Left ventricle myocardium inferior (tissue), 1 donor: ENCODE measurements at places on chromosomes 7 and 10.

- DNase-seq, result no peak
Measured at GRCh38 chr10:95440756-95441546, 120.2 kb downstream of the SORBS1 start.

- no peak for DNase-seq
Measured at GRCh38 chr7:18504965-18505364, 9.4 kb downstream of the HDAC9 start.

DNA sequence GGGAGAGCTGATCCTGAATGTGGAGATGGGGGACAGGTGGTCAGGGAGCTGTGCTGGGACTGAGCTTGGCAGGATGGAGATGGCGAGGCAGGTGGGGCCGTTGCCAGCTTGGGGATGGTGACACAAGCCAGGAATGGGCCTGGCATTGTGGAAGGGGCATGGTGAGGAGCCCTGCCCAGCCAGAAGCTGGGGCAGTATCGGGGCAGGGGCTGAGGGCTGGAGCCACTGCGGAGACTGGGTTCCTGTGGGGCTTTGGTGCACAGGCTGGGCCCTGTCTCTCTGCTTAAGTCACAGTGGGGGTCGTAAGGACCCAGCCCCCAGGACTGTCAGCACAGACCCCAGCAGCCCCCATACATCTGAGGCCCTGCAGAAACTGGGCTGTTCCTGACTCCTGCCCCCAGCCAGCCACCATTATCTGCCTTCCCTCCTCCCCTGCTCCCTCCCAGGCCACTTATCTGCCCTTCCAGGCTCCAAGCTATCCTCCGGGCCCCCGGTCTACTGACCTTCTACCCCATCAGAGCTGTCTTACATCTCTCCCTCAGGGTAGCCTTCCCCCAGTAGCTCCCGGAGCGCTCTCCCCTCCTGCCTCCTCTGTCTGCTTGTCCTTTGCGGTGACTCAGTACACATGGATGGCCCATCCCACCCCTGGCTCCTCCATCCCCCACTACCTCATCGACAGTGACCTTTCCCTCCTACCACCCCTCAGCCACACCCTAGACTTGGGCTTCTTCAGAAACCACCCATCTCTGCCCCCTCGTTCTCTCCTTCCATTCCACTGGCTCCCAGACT is 44.2 kb downstream of the PPIF start:
- DNase-seq, result peak; percentile 22

- no peak for DNase-seq
Measured at GRCh38 chr7:129790136-129790535, 162.6 kb downstream of the UBE2H start.

- DNase-seq, result no peak
Measured at GRCh38 chr10:15280462-15280861, 90.6 kb downstream of the FAM171A1 start.

GRCh38 chr7:21175714-21176113 is 252.2 kb upstream of the SP4 start:
- no peak for DNase-seq

GRCh38 chr10:122152544-122152943 is 118.6 kb upstream of the BTBD16 start:
- peak; percentile 89 for DNase-seq

DNA sequence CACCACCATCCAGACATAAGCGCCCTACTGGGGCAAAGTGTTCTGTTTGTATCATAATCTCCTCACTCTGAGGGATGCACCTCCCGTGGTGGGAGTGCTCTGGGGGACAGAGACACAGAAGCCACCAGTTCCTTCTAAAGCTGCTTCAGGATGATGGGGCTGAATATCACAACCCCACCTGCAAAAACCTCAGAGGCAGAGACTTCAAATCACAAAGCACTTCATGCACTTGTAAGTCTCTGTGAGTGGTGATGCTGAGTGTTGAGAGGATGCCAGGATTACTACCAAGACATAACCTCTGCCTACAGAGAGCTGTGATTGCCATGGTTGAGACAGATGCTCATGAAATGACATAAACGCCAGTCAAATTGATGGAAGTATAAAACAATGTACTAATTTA is 255.5 kb downstream of the CALN1 start:
- no peak for DNase-seq

GRCh38 chr7:26007510-26007909 is 144.5 kb upstream of the NFE2L3 start:
- no peak for DNase-seq

DNA sequence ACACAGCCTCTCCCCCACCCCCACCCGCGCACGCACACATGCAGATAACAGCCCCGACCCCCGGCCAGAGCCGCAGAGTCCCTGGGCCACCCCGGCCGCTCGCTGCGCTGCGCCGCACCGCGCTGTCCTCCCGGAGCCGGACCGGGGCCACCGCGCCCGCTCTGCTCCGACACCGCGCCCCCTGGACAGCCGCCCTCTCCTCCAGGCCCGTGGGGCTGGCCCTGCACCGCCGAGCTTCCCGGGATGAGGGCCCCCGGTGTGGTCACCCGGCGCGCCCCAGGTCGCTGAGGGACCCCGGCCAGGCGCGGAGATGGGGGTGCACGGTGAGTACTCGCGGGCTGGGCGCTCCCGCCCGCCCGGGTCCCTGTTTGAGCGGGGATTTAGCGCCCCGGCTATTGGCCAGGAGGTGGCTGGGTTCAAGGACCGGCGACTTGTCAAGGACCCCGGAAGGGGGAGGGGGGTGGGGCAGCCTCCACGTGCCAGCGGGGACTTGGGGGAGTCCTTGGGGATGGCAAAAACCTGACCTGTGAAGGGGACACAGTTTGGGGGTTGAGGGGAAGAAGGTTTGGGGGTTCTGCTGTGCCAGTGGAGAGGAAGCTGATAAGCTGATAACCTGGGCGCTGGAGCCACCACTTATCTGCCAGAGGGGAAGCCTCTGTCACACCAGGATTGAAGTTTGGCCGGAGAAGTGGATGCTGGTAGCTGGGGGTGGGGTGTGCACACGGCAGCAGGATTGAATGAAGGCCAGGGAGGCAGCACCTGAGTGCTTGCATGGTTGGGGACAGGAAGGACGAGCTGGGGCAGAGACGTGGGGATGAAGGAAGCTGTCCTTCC is 620 bp downstream of the EPO start:
- DNase-seq, result no peak

- no peak for DNase-seq
Measured at GRCh38 chr7:102253973-102254370, 32.7 kb upstream of the SH2B2 start.

DNA sequence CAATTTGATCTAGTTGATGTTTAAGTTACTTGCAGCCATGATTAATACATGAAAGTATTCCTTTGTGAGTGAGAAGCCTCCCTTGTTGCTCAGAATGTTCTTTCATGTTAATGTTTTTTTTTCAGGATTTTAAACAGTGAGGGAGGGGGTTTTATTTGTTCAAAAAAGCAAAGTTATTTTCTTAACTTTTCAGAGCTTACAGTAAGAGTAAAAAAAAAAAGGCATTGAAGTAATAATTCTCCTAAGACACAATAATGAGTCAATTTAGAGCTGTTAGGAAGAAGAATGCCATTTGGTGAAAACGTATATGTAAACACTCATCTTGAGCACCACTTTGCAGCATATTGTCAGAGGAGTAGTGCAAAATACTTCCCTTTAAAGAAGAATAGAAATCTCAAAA is 105.8 kb downstream of the SEMA3A start:
- no peak for DNase-seq

DNA sequence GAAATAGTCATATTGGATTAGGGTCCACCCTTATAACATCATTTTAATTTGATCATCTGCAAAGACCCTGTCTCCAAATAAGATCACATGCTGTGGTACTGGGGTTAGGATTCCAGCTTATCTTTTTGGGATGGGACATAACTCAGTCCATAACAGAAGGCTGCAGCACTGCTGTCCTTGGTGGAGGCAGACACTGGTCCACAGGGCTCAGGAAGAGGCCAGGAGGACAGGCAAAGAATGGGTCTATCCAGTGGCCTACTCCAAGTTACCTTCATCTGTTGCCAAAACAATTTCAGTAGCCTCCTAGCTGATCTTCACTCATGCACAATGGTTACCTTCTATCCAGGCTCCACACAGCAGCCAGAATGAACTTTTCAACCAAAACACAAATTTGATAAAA is 387.0 kb downstream of the GRID1 start:
- no peak for DNase-seq

- no peak for DNase-seq
Measured at GRCh38 chr7:105642264-105642663, 61.0 kb upstream of the EFCAB10 start.

DNA sequence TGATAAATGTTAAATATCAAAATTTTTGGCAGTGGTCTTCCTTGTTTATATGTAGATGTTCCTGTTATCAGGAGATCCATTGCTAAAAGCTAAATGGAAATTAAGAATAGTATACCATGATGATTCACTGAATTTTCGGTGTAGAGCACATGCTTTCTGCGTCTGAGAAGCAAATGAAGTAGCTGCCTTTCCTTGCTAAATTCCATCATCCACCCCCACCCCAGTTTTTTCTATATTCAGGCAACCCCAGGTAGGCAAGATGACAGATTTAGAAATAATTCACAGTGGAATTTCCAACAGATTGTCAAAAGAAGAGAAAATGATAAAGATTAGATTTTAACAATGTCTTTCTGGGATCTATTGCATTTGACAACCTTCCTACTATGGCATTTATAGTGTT is 231.9 kb downstream of the PLXDC2 start:
- DNase-seq, result no peak

- no peak for DNase-seq
Measured at GRCh38 chr10:75166623-75166972, 44.0 kb upstream of the VDAC2 start.

DNA sequence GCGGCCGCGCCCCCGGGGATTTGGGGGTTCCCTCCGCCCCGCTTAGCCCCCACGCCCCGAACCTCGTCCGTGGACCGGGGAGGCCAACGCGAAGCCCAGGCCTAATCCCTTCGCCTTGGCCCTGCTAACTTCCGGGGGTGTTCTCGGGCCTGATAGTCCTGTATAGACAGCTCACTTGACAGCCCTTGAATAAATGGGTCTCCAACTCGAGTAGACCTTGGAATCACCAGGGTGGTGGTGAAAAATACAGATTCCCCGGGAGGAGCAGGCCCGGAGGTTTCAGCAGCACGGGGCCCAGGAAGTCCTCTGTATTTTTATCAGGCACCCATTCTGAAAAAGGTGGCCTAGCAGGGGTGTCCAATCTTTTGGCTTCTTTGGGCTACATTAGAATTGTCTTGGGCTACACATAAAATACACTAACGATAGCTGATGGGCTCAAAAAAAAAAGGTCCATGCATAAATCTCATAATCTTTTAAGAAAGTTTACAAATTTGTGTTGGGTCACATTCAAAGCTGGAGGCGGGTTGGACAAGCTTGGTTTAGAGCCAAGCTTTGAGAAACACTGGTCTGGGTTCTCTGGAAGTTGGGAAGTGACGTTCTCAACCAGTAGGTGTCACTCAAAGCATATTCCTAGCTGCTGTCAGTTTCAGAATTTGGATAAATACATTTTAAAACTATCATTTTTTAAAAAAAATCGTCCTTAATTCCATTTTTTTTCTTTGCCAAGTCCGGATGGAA is 221.7 kb downstream of the PHTF2 start:
- DNase-seq, result no peak

DNA sequence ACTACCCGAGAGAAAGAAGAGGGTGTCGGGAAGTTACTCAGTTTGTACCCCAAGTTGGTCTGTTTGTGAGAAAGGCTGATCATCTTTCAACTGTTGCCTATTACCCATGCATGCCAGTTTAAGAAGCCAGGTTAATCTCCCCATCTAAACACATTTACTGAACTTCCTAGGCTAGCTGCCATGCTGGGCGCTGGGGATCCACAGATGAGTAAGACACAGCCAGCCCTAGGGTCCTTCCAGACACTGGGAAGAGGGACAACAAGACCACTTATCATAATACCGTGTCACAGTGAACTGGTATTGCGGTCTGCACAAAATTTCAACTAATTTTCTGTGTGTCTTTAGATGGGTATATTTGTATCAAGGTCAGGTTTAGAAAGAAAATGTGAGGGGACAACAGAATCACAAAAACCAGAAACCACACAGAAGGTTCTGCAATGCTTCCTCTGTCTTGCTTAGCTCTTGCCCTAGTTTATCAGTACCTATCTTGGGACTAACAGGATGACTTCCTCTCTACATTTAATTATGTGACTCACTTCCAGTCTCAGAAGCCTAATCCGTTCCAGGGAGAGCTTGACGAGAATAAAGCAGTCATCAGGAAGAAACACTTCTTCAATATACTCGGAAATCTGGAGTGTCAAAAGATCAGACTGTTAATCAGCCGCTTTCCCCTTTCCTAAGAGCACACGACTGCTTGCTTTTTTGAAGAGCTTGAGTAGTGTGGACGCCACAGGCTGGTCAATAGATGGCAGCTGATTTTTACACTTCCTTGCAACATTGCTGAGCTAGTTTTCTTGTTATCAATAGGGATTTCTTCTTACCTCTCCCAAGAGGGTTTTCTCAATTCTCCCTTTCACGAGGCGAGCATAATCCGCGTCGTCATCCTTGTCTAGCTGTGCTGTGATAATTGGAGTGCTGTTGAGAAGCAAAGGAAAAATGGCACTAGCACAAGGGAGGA is 45.7 kb downstream of the POLR3A start:
- DNase-seq, result no peak

DNA sequence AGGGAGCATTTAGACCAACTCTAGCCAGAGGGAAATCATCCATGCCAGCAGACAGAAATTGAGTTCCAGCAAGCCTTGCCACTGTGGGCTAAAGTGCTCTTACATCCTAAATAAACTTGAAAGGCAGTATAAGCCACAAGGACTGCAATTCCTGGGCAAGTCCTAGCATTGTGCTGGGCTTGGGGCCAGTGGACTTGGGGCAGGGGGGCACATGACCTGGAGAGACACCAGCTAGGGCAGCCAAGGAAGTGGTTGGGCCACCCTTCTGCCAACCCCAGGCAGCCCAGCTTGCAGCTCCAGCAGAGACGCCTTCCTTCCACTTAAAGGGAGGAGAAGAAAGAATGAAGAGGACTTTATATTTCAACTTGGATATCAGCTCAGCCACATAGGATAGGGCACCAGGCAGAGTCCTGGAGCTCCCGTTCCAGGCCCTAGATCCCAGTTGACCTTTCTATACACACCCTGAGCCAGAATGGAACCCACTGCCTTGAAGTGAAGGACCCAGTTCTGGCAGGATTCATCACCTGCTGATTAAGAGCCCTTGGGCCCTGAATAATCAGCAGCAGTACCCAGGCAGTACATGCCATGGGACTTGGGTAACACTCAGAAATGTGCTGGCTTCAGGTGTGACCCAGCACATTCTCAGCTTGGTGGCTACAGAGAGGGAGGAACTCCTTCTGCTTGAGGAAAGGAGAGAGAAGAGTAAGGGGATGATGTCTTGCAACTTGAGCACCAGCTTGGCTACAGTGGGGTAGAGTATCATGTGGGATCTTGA is 153.0 kb downstream of the GNAI1 start:
- DNase-seq, result no peak

DNA sequence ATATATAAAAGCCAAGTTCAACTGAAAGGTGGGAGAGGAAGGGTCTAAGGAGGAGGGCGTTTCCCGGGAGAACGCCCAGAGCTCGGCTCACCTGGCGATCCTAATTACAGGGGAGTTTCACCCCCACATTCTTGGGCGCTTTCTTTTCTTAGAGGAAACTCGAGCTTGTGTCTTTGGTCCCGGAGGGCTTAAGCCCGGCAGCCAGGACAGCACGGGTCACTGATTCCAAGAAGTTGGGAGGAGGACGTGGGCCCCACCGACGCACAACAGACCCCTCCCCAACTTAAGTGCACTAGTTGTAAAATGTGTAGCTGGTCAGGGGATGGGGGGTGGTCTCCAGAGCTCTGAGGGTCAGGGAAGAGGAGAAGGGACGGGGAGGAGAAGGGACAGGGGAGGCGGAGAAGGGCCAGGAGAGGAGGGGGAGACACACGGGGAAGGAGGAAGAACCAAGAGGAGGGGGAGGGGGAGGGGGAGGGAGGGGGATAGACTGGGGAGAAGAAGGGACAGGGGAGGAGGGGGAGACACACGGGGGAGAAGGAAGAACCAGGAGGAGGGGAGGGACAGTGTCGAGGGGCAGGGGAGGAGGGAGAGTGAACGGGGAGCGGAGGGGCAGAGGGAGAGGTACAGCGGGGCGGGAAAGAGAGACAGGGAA is 874 bp downstream of the BAIAP2L1 start:
- DNase-seq, result no peak
